ENCODE measurements at places on chromosomes 5 and 9.

DNA sequence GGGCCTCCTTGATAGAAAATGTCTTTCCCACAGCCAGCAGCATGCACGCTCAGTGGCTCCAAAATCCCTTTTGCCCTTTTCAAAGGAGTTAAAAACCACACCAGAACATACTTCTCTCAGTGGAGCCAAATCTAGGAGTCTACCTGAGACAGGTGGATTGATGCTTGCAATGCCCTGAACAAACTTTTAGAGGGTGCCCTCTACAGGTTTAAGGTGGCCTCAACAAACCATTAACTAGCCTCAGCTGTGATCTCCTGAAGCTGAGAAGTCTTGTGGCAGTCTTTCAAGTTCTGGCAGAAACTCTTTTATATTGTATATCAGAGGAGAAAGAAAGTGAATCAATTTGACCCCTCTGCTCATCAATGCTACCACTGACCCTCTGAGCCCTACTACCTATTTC lies 125.4 kb downstream of the MED27 start:
- DNase-seq: no peak

DNA sequence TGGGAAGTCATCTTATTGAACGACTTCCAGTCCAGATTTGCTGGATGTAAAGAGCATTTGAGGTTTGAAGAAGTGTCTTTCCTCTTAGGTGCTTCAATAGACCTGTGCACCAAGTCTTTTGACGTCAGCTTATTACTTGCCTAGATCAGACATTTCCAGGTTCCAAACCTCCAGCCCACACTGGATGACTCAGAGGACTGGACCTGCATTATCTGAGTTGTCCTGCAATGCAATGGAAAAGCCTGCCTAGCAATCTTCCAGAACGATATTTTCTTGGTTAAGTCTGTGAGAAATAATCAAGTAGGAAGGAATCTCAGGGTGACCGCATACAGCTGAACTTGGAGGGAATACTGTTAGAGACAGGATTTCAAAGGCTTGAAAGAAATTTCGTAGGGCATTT lies 147.2 kb upstream of the MOCS2 start:
- no peak for DNase-seq

DNA sequence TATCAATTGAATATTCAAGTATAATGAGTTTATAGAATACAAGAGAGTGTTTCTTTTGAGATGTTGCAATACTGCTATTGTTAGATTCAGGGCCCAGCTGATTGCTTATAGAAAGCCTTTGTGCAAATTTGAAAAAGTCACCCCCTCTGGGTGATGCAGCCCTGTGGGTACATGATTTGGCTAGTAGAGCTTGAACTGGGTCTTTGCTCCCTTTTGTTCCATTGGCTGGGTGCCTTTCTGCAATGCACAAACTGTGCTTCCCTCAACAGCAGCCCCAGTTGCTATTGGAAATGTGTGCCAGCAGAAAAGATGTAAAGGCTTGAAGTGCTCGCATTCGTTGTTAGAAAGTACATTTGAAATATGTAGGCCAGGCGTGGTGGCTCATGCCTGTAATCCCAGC lies 61.8 kb upstream of the CEMIP2 start:
- no peak for DNase-seq

GRCh38 chr5:81631621-81632020 lies 119.3 kb downstream of the SSBP2 start:
- DNase-seq: no peak

DNA sequence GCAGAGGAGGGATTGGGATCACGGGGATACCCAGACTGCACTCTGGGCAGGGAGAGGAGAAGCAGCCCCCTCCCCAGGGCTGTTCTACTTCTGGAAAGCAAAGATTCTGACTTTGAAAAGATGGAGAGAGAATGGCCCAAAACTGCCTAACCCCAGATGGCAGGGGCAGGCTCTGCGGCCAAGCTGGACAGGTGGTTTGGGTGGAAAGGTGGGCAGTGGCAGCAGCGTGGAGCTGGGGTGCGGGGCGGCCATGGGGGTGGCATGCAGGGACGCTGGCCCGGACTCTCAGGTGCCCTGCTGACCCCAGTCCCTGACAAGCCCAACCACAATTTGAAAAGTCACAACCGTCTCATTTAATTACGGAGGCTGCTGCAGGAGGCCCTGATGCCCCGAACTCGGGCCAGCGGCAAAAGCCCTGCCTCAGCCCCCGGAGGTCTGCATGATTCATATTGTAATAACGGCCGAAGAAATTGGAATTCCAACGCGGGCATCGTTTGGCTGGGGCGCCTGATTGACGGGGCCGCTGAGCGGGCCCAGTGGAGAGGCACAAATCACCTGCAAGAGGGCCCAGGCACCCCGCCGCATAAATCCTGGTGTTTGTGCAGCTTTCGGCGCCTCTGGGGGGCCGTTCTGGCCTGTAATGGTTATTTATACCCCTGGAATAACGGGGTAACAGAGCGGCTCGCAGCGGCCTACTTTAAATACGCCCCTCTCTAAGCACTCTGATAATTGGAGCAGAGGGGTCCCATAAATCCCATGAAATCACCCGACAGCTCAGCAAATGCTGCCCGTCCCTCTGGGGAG lies 41.8 kb upstream of the FCN2 start:
- DNase-seq: no peak

DNA sequence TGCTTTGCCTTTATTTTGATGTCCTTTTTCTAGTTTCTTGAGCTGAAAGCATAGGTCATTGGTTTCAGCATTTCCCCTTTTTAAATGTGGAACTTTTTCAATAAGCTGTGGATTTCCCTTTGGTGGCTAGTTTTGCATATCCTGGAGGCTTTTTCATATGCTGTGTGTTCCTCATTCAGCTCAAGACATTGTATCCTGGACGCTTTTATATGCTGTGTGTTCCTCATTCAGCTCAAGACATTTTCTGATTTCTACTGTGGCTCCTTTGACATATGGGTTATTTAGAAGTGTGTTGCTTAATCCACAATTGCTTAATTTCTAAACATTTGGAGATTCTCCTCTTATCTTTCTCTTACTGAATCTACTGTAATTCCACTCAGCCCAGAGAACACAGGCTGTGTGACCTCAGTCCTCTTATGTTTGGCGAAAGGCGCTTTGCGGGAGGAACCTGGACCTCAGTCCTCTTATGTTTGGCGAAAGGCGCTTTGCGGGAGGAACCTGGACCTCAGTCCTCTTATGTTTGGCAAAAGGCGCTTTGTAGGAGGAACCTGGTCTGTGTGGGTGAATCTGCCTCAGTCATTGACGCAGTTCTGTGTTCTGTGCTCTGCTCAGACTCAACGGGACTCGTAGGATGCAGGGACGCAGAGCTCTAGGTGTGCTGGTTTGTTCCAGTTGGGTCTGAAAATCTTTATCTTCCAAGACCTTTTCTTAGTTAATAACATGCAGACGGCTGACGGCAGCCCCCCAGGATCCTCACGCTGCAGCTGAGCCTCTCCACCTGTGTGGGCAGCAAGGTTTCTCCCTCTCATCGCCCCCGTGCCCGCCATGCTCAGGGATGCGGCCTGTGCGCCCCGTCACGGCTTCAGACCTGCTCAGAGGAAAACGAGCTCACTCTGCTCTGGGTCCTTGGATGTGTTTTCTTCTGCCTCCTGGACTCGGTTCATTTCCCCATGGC lies 6.0 kb upstream of the SLC9A3 start:
- no peak for DNase-seq

DNA sequence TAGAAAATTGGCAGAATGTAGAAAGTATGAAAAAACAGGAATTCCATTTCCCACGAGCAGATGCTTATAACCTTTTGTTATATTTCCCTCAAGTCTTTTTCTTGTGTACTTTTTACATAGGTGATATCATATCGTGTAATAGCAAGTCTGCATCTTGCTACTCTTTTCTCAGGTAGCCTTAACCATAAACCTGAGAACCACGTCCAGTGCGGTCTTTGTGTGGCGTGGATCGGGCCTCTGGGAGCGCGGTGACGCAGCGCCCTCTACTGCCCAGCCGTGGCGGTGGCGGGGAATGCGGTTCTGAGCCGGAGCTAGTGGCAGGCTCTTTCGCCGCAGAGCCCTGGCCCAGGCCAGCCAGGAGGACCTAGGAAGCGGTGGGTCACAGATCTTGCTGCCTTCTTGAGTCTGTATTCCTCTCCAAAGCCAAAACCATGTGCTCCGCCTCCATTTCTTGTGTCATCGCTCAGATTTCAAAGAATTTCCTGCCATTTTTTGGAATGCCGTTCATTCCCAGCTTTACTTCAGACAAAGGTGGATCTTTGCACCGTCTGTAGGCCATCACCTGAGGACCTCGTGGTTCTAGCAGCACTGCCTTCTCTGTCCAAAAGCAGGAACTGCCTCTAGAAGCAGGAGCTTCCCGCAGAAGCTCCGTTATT lies 71.9 kb downstream of the MVB12B start:
- DNase-seq: peak; percentile 78

DNA sequence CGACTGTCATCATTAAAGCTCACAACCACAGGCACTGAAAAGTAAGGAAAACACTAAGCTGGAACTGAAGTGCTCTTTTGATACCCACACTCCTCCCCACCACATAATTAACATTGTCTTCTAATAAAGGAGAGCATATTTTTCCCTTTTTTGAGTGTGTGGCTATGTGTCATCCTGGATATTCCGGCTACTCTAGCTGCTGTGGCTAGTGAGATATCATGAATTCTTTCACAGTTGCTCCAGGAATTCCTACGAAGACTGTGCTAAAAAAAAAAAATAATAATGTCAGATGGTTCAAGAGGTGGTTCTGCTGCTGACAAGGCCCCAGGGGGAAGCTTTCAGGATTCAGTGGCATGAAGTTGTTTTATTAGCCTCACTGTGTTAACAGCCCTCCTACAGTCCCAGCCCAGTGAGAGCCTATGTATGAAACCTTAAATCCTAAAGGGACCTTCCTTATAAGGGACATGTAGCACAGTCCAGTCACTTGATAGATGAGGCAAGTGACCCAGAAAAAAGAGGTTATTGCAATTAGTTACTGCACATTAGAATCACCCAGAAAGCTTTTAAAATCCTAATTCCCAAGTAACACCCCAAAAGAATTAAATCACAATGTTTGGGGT lies 46.6 kb downstream of the TMEM252 start:
- DNase-seq: no peak

- DNase-seq: no peak
Measured at GRCh38 chr9:109325089-109325488, 4.2 kb upstream of the EPB41L4B start.

- DNase-seq: no peak
Measured at GRCh38 chr5:135537745-135538144, 2.0 kb upstream of the NEUROG1 start.

DNA sequence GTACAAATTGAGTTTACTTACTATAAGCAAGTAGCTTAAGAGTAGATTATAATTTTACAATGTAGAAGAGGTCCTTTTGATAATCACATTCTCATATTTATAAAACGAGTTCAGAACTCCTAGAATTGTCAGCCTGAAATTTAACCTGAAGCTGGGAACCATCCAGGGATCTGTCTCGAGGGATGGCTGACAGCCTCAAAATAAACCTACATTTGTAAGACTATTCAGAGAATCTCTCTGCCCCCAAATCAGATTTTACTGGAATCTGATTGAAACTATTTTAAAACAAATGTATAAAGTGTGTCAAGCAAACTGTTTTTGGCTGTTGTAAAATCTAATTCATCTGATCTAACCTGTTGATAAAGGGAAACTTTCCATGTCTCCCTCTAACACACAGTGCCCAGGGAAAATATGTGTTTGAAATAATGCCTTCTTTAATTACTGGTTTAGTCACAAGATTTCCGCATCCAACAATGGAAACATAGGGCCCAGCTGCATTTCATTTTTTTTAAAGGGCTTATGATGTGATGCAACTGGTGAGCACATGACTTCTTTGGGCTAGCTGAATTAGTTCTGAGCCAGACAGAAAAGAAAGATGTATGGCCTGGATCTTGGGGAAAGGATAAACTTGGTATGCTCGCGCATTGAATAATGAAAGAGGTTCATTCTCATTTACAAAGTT lies 30.3 kb downstream of the SLC25A46 start:
- no peak for DNase-seq
